Islet precursor cell (in vitro differentiated cells): ENCODE measurements at places on chromosomes 16 and 17.
A peak's percentile ranks its signal among the peaks of the same experiment; 100 is the strongest.

DNA sequence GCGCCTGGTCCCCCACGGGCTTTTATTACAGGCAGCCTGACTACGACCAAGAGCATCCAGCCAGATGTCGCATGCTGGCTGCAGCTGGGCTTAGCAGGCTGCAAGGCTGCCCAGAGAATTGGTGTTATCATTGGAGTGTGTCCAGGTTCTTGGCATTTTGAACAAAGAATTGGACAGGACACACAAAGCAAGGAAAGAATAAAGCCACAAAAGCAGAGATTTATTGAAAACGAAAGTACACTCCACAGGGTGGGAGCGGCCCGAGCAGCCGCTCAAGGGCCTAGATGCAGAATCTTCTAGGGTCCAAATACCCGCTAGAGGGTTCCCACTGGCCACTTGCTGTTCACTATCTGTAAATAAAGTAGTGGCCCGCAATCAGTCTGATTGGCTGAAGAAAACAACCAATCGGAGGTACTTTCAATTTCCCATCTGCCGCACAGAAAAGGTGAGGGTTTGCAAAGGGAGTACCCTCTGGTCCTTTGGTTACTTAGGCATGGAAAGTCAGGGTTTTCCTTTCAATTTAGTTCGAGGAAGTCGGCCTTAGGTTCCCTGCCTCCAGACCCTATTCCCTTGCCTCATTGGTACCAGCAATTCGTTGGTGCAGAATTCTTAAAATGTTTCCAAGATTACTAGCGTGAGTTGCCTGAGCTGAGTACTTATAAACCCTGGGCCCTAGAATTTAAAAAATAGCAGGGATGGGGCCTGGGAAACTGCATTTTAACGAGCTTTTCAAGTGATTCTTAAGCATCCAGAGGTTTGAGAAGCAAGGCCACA is 38.5 kb upstream of the CNEP1R1 start:
- no peak for DNase-seq

- no peak for DNase-seq
Measured at GRCh38 chr16:9610727-9611126, 519.3 kb downstream of the HAPSTR1 start.

DNA sequence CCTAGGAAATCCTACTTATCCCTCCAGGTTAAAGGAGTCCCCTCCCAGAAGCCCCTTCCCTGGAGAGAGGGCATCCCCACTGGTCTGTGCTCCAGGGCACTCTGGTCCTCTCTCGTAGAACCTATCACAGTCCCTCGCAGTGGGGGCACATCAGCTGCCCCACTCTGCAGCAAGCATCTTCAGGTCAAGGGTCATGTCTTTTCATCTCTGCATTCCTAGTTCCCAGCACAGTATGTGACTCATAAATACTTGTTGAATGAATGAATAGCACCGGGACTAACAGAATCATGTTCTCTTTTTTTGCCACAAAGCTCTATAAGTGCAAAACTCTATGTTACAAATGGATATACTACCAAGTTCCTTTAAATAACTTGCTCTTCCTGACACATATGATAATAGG is 36.0 kb downstream of the RNF157 start:
- DNase-seq, result peak; percentile 79

DNA sequence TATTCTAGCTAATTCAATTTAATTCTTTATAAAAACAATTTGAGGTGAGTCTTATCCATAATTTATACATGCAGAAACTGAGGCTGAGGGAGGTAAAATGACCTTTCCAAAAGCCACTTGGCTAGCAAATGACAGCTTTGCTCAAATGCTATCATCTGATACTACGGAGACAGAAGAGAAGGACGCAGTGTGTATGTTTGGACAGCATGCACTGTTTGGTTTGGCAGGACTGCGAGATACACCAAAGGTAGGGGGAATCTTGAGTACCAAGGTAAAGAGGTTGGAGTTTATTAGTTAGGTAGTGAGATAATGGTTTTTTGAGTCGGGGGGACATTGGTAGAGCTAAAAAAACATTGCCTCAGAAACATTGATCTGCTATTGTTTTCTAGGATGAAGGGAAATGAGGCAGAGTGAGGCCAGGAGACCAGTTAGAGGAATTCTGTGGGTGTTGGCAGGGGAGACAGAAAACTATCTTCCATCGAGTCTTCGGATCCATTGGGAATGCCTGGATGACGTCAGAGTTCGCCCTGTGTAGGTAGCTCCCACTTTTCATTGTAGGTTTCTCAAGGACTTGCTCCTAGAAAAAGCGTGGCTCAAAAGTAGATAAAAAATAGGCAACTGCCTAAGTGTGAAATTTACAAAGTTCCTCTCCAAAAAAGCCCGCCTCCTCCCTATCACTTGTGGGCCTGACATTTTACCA is 2.5 kb upstream of the HS3ST4 start:
- DNase-seq, result no peak

DNA sequence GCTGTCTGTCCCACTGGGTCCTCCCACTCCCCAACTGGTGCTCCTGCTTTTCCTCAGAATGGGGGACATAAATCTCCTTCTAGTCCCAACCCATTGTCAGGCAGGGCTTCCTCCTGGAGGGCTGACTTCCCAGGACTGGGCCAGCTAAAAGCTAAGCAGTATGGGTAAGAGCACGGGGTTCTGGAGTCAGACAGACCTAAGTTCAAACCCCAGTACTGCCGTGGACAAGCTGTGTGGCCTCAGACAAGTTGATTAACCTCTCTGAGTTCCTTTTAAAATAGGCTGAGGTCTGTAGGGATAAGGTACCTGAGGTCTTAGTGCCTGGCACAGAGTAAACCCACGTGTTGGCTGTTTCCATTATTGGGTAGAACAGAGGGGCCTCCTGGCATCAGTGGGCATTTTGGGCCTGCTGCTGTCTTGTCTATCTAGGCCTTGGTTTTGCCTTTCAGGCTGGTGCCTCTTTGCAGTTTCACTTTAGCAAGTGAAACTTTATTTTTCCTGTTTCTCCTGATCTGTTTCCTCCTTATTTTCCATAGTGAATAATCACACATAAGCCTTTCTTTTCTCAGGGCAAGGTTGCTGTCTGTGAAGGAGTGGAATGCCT is 114.6 kb downstream of the PRKCB start:
- no peak for DNase-seq

GRCh38 chr17:34354637-34355036 is 1.6 kb upstream of the CCL13 start:
- DNase-seq, result no peak

DNA sequence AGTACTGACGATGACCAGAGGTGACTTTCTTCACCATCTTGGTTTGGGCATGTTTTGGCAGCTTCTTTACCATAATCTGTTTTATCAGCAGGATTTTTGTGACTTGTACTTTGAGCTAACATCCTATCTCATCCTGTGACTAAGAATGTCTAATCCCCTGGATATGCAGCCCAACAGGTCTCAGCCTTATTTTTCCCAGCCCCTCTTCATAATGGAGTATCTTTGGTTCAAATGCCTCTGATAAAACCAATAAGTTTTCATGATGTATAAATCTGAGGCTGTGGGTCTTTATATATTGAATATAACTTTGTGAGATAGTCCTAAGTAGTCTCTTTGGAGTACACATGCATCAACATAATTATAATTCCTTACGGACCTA is 186.9 kb upstream of the WSB1 start:
- DNase-seq, result no peak

- DNase-seq, result no peak
Measured at GRCh38 chr17:73265646-73266640, 4.3 kb upstream of the CPSF4L start.

DNA sequence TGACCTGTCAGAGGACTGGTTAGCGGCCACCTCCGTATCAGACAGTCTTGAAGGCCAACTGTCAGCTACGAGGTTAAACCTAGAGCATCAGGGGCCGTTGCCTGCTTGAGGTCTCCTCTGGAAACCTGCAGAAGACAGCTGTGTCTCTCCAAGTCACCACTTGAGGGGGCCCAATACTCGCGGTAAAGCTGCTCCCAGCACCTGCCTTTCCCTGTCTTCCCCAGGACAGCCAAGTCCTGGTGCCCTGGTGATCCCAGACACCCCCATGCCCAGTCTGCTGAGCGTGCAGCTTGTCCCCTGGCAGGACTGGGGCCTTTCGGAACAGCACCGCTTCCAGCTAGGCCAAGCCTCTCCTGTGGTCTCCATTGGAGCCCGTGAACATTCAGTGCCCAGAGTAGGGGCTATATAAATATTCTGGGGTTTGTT is 80.1 kb downstream of the DNAH17 start:
- DNase-seq, result peak; percentile 95

- DNase-seq, result no peak
Measured at GRCh38 chr17:48110761-48111160, 3.2 kb downstream of the SNX11 start.

DNA sequence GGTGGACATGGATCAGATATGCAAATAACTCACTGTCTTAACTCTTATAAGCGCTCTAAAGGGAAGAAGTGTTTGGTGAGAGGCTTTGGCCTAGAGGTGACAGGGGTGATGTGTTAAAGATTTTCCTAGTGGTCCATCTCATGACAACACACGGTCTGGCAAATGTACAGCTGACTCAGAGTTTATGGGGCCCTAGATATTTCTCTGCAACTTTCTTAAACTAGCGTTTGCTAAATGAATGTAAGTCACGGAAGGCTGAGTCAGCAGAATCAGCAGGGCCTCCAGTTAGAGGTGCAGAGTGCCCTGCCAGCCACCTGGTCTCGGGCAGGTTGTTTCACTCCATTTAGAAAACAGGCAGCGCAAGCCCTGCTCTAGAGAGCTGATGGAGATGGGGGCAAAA is 40.1 kb downstream of the CLEC16A start:
- no peak for DNase-seq

DNA sequence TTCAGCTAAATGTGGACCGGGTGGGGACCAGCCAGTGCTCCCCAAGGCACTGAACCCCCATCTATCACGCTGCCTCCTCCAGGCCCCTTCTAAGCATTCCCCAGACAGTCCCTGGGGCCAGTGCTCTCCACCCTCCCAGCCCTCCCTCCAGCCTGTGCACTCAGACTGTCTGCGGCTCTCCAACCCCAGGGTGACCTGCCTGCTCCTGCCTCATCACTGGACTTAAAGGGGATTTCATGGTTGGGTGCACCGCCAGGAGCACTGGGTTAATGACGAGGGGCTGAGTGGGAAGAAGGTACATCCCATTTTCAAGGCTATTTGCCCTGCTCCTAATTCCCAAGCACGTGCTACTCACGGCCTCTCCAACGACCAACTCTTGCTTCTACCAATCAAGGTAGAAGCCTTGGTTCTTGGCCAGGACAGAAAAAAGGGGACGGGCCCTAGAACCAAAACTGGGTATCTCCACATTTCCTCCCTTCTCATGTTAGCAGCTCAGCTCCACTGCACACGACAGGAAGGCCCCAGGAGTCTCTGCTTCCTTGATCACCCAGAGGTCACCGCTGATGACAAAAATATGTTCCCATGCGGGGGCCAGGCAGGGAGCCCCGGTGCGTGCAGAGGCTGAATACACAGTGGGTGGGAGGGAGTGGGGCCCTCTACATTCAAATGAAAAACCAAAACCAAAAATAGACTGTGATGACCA is 3.5 kb upstream of the ABR start:
- DNase-seq, result no peak

DNA sequence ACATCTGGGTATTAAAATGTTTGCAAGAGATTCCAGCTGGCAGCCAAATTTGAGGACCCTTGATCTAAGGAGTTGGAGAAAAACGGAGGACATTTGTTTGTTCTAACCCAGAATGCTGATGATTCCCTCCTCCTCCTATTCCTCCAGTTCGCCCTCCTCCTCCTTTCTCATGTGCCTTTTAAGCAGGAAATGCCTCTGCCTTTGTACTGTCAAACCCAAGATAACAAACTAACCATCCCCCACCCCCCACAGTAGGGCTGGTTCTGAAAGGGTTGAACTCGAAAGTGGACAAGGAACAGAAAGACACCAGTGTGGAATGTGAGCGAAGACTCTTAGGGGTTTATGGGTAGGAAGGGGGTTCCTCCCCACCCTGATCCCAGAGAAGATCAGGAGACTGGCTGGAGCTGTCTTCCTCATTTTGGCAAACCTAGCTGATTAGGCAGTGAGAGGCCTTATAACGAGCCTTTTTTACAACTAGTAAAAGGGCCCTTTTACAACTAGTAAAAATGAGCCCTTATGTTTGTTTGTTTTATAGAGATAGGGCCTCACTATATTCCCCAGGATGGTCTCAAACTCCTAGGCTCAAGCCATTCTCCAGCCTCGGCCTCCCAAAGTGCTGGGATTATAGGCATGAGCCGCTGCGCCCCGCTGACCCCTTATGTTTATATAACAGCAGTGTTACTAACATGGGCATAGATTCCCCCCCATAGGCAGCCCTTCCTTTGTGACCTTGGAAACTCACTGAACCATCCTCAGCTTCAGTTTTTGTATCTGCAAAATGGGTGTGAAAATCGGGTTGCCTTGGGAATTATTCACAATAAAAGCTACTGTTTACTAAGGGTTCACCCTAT is 975 bp downstream of the CHD9 start:
- peak; percentile 93 for DNase-seq

GRCh38 chr16:71230122-71230845 is at the start of gene HYDIN:
Gene HYDIN (minus strand): TSS chr16:71230722. CDS start chr16:71186895, 43,827 bp downstream.
- peak; percentile 91 for DNase-seq

- DNase-seq, result peak; percentile 93
Measured at GRCh38 chr16:53435066-53435688, 906 bp downstream of the RBL2 start.

DNA sequence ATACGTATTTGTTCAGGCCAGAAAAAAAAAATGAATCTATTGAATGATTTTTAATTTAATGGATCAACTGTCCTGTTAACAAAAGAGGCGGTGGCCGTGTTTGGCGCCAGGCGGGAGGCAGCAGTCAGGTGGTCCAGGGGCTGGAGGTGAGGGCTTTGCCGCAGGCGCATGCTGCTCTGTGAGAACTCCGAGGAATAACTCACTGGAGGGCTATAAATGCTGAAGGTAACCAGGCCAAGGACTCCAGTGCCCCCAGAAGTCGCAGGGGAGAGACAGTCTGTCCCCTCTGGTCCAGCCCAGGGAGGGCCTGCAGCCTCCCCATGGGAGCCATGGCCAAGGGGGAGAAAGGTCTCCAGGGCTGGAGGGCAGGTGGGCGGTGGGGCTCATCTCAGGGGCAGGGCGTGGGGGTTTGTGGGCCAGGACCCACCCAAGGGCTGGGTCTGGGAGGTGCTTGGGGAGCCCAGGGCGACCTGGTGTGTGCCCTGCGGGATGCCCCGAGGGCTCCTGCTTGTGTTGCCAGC is 7.1 kb upstream of the BAHCC1 start:
- DNase-seq, result no peak

- DNase-seq, result no peak
Measured at GRCh38 chr17:66369830-66370229, 67.4 kb downstream of the PRKCA start.

DNA sequence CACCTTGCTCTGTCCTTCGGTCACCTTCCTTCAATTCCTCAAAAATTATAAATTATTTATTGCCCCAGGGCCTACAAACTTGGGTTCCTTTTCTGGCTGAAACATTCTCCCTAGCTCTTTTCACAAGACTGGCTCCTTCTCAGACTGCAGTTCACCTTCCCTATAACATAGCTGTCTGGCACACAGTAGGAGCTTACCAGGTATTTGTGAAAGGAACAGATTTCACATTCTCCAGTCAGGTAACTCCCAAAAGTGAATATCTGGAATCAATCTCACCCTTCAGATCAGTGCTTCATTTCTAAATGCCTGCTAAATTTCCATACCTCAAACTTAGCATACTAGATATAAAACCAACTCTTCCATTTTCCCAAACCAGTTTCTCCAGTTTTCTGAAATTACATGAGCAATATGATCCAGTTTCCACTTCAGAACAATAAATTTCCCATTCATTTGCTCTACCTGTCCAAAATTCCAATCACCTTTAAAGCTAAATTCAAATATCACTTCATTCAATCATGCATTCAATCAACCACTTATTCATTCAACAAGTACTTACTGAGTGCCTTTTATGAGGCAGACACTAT is 6.1 kb downstream of the RFFL start:
- no peak for DNase-seq

GRCh38 chr16:72961115-72961832 is 86.7 kb downstream of the ZFHX3 start:
- peak; percentile 72 for DNase-seq
